ENCODE measurements at places on chromosomes 2 and 18.

DNA sequence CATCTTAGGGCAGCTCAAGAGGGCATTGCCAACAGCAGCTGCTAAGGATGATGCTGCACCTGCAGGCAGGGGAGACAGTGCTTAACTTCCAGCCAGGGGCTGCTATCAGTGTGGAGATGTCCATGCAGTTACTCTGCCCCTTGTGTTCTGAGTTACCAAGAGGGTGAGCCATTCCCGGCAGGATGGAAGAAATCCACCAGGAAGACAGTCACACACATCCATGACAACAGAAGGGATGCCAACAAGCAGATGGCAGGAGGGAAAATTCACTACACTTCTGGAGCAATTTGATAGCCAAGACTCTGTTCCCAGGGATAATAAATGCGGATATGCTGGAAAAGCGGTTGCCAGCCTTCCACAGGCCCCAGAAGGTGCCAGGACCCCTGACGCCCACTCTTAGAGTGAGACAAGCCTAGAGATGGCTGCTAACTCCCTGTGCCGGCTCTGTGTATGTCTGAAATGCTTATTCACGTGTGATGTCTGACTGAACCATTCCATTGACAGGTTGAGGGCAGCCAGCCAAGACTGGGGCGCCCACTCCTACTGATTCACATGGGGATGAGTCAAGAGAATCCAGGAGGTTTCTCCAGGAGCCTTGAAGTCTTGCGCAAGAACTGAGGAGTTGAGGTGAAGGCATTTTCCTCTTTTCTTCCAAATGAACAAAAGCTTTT is 24.5 kb downstream of the LOXHD1 start:
- peak; percentile 69 for DNase-seq

DNA sequence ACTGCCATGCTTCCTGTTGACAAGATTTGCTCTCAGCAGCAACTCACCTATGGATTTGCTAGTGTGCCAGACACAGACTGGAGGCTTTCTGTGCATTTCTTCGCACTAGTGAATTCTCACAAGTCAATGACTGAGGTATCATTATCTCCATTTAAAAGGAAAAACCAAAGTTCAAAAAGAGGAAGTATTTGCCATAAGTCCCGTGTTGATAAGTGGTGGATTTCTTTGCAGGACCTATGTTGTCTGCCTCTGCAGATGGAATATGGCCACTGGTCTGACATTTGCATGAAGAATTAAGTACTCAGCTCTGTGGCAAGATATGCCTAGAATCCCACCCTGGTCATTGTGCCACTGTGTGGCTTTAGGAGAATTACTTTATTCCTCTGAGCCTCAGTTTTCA is 299.6 kb downstream of the PAX3 start:
- no peak for DNase-seq

DNA sequence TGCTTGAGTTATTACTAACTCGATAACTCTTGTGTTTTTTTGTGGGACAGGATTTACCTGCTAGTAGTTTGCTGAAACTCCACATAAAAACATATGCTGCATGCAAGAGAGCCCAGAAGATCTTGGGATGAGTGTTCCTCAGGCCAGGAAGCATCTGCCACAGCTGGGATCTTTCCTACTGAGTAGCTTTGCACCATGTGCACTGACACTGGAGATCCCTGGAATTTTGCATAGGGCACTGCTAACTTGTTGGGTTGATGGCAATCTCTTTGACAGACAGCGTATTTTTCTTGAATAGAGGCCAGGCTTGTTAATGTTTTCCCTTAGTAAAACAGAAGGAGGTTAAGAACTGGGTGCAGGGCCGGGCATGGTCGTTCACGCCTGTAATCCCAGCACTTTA is 808 bp upstream of the SERPINB11 start:
- DNase-seq = no peak

DNA sequence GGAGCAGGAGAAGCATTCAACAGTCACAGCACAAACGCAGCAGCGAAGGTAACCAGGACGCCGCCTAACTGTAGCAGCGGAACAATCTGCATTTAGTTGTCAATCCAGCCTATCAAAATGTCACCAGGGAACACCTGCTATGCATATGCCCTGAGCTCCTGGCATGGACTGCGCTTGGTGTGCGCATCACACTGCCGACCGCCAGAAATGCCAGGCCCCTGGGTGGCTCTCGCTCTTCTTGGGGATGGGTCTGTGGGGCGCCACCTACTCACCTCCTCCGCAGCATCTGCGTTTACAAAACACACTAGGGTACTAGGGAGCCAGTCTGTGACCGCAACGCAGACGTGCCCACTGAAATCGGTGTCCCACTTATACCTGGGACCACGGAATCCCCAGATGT is 31.7 kb downstream of the ZNF516 start:
- DNase-seq = no peak

- no peak for DNase-seq
Observed at GRCh38 chr2:236886456-236886855, 199.2 kb upstream of the COPS8 start.

GRCh38 chr2:217835931-217836891 is 166.6 kb downstream of the TNS1 start:
- peak; percentile 8 for DNase-seq

GRCh38 chr2:38685116-38685735 is 19.3 kb downstream of the GALM start:
- DNase-seq = no peak

DNA sequence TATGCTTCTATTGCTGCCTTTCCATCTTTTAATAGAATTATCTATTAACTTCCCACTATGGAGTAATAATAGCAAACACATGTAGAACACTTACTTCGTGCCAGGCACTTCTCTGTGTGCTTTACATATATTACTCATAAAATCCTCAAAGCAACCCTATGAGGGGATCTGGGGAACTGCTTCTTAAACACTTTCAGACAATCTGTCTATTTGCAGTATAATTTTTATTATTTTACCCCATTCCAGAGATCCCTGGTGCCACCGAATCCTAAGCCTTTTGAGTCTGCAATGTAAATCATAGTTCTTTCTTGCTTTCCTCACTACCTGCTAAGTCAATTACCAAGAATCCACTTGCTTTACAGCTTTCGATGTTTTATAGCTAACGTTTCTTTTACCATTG is 25.6 kb upstream of the GCFC2 start:
- DNase-seq = no peak

GRCh38 chr2:2018713-2019410 is 274.5 kb upstream of the PXDN start:
- no peak for DNase-seq

GRCh38 chr18:3402982-3403451 is 47.0 kb upstream of the TGIF1 start:
- no peak for DNase-seq

GRCh38 chr2:180609626-180610340 is 370.6 kb upstream of the UBE2E3 start:
- DNase-seq = no peak

DNA sequence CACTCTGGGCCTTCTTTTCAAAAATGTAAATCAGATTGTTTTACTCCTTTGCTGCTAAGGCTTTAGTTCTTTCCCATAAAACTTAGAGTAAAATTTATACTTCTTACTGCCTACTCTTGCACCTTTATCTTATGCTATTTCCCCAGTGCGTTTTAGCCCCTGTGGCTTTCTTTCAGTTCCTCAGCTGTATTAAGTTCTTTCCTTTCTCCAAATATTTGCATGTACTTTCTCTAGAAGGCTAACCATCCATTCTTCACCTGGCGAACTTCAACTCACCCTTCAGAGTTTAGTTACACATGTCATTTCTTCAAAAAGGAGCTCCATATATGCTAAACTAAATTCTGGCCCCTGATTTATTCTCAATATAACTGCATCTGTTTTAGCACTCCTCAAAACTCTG is 160.7 kb downstream of the FSHR start:
- DNase-seq = no peak

GRCh38 chr2:197941715-197942114 is 137.3 kb downstream of the PLCL1 start:
- no peak for DNase-seq

DNA sequence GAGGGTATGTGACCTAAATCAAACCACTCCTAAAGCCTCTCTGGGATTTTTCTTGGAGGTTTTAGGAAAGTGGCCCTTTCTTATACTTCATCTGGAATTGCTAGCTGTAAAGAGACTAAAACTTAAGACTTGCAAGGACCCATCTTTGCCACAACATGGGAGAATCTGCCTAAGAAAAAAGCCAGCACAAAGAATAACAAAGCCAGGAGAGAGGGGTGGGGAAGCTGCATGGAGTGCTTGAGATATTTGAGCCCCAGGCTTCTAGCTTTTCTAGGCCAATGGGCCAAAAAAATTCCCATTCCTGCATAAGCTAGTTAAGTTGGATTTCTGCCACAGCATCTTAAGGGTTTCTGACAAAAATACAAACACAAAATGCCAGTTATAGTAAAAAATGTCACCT is 38.5 kb upstream of the LYPD6 start:
- DNase-seq = no peak

GRCh38 chr18:8003878-8004675 is 437.0 kb downstream of the PTPRM start:
- DNase-seq = no peak

GRCh38 chr2:186256540-186256939 is 229.5 kb upstream of the ZC3H15 start:
- DNase-seq = peak; percentile 41

DNA sequence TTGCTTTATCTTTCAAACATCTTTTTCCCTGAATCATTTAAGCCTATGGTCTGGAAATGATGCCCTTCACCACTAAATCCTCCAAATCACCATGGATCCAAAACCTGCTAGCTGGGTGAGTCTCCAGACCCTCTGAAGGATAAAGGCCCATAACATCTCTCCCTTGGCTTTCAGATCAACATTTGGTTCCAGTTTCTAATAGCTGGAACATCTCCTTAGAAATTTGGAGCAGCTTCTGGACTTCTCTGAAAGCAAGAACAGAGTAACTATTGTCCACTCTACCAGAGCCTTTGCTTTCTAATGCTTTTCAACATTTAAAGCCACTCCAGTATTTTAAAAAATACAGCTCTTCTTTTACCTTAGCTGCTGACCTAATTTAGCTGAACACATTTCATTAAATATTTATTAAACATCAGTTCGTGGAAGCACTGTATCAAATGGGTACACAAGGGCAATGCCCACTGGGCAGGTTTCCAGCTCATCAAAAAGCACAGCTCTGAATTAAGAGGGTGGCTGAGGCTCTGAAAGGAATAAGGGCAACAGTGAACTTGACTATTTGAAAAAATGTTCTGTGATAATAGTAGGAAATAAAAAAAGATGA is 75.3 kb downstream of the GALNT3 start:
- no peak for DNase-seq

GRCh38 chr18:48887294-48887904 is 63.4 kb downstream of the SMAD7 start:
- DNase-seq = no peak

- DNase-seq = no peak
Observed at GRCh38 chr2:86364894-86365293, 27.5 kb upstream of the REEP1 start.

GRCh38 chr2:222179592-222179991 is 119.2 kb downstream of the PAX3 start:
- no peak for DNase-seq

DNA sequence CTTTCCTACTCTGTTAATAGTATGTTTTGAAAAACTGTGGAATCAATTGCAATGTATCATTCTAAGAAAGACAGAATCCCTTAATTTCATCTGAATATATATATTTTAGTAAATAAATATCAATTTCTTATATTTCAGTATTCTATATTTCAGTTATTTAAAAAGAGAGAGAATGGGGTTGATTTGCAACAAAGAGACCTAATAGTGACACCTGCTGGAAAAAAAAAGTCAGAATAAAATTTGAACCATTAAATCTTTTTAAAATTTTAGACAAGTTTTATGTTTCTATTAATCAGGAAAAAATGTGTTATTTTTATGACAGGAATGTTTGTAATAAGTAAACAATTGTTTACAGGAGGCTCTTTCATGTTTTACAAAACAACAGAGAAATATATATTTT is 20.7 kb upstream of the CCNT2 start:
- DNase-seq = peak; percentile 42

- peak; percentile 42 for DNase-seq
Observed at GRCh38 chr2:70362661-70363060, 60.8 kb upstream of the FAM136A start.

DNA sequence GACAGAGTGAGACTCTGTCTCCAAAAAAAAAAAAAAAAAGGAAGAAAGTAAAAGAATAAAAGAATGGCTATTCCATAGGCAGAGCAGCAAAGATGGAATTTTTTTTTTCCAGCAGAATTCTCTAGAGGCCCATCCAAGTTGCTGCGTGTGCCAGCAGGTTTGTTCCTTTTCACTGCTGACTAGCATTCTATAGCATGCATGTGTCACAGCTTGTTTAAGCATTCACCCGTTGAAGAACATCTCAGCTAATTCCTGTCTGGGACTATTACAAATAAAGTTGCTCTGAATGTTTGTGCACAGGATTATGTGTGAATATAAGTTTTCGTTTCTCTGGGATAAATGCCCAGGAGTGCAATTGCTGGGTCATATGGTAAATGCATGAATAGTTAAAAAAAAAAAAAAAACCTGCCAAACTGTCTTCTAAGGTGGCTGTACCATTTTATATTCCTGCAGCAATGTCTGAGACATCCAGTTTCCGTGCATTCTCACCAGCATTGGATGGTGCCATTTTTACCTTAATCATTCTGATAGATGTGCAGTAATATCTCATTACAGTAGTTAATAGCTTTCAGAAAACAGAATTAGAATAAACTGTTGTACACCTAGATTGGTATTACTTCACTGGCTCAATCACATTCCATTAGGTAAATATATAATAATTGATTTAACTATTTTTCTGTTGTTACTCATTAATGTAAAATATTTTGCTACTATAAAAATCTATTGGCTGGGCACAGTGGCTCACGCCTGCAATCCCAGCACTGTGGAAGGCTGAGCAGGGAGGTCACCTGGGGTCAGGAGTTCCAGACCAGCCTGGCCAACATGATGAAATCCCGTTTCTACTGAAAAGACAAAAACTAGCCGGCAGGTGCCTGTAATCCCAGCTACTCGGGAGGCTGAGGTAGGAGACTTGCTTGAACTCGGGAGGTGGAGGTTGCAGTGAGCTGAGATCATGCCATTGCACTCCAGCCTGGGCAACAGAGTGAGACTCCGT is 47.5 kb upstream of the ASAP2 start:
- DNase-seq = no peak

- DNase-seq = peak; percentile 96
Observed at GRCh38 chr2:45938649-45939511, 287.4 kb downstream of the PRKCE start.

DNA sequence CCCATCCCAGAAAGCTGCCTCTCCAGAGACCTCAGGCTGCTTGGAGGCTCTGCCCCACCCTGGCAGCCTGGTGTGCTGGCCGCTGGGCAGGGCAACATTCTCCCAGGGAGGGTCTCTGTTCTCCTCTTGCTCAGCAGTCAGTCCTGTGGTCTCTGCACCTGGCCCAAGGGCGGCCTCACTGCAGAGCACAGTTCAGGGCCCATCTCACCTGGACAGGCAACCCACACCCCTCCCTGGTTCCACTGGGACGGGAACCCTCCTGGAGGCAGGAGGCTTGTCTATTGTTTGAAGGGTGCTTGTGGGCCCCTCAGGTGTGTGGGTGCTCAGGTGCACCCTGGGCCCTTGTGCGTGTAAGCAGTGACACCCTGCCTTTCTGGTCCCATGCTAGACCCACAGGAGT is 67.2 kb upstream of the OTOS start:
- no peak for DNase-seq
